Epithelial cell of proximal tubule (primary cell): ENCODE measurements at places on chromosomes 12 and 14. TPM values are rescaled to one million over a fixed set of nuclear protein-coding genes. Genes with fewer than 3 reads are reported as not detected.
A peak's percentile ranks its signal among the peaks of the same experiment; 100 is the strongest.

DNA sequence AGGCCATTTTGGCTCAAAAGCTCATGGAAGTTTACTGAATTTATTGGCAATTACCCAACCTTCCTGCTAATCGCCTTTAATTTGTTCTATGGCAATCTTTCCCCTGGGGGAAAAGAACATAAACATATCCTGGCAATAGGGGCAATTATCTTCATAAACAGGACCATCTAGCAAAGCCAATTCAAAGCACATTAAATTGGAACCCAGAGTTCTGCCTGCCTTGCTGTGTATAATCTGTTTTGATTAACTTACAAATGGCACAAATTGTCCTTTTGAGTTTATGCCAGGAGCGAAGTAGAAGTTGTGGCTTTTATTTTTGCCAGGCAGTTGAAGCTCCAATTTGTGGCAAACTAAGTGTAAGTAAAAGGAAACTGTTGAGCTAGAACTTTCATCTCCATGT lies 68.6 kb downstream of the C12orf50 start:
- no peak for DNase-seq

DNA sequence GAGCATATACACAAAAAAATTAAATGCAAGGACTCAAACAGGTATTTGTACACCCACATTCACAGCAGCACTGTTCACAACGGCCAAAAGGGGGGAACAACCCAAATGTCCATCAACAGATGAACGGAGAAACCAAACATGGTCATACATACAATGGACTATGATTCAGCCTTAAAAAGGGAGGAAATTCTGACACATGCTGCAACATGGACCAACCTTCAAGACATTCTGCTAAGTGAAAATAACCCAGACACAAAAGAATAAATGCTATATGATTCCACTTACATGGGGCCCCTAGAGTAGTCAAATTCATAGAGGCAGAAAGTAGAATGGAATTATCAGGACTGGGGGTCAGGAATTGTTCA lies 29.5 kb downstream of the ACTN1 start:
- no peak for DNase-seq

- DNase-seq = no peak
Observed at GRCh38 chr12:67667276-67668073, 18.9 kb downstream of the DYRK2 start.

GRCh38 chr12:69129017-69129416 lies 110.4 kb upstream of the CPSF6 start:
- DNase-seq = no peak

DNA sequence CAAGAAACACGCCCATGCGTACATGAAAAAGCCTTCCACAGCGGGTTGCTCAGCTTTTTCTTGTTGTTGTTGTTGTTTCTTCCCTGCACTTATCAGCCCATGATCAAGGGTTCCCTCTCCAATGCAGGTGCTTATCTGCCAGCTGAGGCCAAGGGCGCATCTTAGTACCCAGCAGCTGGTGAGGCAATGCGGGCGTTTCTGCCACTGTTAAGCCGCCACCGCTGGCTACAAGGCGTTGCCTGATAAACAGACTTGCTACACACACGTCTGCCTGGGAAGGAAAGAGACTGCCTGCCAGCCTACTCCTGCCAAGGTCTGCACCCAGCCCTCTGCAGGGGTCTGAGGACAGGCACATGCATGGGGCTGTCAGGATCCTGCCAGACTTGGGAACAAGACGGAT lies 345.9 kb downstream of the BCL11B start:
- DNase-seq = no peak

- no peak for DNase-seq
Observed at GRCh38 chr12:109711596-109712461, 1.8 kb upstream of the FAM222A start.

DNA sequence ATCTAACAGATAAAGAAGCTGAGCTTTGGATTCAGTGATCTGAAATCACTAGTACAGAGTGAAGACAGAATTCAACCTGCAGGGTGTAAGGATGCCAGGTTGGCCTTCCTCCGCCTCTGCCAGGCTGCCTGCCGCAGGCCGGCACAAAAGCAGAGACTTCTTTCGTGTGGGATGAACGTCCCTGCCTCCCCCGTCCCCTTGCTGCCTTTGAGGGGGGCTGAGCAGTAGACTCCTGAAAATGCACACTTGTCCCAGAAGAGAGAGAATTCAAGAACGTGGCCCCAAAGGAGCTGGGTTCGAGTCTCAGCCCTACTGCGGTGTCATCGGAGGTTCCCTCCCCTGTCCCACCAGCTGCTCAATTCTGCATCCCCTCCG lies 154.3 kb downstream of the BCL11B start:
- DNase-seq = no peak

DNA sequence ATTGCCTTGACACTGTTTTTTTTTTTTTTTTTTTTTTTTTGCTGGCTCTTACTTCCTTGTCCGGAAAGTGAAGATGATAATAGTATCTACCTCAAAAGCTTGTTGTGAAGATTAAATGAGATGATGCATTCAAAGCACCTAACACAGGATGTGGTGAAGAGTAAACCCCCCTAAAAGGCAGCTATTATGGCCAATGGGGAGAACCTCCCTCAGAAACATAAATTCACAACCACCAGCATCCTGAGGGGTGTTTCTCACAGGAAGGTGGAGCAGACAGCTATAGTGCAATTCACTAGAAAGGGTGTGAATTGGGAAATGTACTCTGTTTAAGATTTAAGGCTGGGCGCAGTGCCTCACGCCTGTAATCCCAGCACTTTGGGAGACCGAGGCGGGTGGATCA lies 85.4 kb upstream of the CRY1 start:
- no peak for DNase-seq

- no peak for DNase-seq
Observed at GRCh38 chr12:25789541-25789944, 168.9 kb upstream of the RASSF8 start.

- DNase-seq = no peak
Observed at GRCh38 chr12:131919366-131920156, 9.5 kb upstream of the PUS1 start.

DNA sequence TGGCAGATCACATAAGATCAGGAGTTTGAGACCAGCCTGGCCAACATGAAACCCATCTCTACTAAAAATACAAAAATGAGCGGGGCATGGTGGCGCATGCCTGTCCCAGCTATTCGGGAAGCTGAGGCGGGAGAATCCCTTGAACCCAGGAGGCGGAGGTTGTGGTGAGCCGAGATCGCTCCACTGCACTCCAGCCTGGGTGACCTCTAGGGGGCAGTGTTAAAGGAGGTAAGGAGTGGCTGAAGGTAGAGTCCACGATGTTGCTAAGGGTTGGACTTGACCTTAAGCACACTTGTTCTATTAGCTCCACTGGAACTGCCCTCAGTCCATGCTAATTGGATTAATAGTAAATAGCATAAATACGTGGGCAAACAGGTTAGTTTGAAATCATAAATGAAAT lies 62.4 kb upstream of the PSMC1 start:
- DNase-seq = no peak

- DNase-seq = no peak
Observed at GRCh38 chr12:93722835-93723567, 45.8 kb downstream of the CRADD start.

DNA sequence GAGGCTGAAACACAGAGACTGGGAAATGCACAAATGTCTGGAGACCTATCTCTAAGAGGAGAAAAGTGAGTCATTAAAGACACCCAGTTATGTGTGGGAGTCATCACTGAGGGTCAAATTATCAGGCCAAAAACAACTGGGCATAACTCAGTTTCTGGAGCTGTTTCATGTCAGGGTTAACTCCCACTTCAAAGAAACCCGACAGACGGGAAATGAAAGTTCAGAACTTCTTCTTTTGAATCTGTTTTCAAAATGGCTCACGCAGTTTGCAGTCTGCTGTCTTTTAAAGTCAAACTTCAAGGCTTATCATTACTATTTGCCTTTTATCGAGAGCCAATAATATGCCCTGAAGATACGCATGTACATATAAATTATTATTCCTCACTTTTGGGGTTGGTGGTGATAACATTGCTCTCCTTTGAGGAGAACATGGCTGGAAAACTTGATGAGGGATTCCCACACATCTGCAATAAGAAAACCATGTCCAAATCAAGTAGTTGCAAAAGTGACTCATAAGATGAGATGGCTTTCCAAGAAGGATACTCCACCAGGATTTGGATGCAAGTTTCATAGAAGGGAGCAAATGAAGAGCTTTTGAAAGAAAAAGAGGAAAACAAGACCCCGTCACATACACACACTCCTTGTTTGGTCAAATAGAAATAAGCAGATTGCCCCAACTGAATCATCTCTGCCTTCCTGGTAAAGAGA lies 341.4 kb downstream of the ADAMTS20 start:
- DNase-seq = no peak

DNA sequence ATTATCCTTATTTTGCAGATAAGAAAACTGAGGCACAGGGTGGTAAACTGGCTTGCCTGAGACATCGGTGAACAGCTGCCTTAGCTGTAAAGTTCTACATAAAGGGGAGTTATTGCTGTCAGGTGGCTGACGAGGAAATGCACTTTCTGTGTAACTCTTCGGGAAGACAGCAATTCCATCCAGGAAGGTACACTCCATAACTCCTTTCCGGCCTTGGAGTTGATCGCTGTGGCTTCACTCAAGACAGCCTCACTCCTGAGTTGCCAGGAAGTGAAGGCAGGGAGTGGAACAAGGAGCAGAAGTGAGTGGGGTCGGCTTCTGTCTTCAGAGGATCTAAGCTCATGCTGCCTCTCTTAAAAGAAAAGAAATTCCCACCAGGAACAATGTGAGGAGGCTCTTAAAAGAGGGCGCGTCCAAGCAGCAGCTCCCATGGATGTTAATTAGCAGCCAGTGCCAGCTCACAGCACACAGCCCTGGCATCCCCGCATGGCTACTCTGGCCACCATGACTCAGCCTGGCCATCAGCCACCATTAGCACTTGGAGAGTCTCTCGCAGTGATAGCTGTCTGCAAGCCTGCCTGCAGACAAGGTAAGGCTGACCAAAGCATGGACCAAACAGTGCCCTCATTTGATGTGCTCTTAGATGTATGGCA lies 60.3 kb downstream of the NUAK1 start:
- DNase-seq = peak; percentile 62

GRCh38 chr12:34287986-34288962 lies 266.0 kb downstream of the ALG10 start:
- DNase-seq = no peak

GRCh38 chr12:124664395-124665111 lies 97.1 kb upstream of the NCOR2 start:
- DNase-seq = no peak

GRCh38 chr14:99972748-99973466 lies 92.3 kb upstream of the EVL start:
- no peak for DNase-seq

GRCh38 chr14:105437723-105438500 lies 18.3 kb downstream of the MTA1 start:
- DNase-seq = no peak

Gene RNASE7
- 0.86 TPM in 1 of 2 replicates, not detected in the other for total RNA-seq

Gene TGM1
- 0.63 and 0.94 TPM in 2 replicates for total RNA-seq

Gene TROAP
- total RNA-seq = 31.7 and 45.4 TPM in 2 replicates

Gene TBK1
- total RNA-seq = 15.0 and 16.7 TPM in 2 replicates

Gene MSI1
- 5.4 and 25.8 TPM in 2 replicates for total RNA-seq

Gene IFNG-AS1
- total RNA-seq = not detected in 2 replicates

Gene CLEC4C
- not detected in 2 replicates for total RNA-seq

Gene ADSS1
- 1.7 and 2.3 TPM in 2 replicates for total RNA-seq

Gene TMEM132D
- 0.06 and 0.22 TPM in 2 replicates for total RNA-seq

Gene SRGAP1
- total RNA-seq = 9.4 and 14.5 TPM in 2 replicates
